ENCODE measurements at places on chromosomes 12 and 14.
A peak's percentile ranks its signal among the peaks of the same experiment; 100 is the strongest.

GRCh38 chr14:50839691-50840090, 8.7 kb upstream of the NIN start:
- DNase-seq, result no peak

- no peak for DNase-seq
Observed at GRCh38 chr12:50626026-50626425, 121.2 kb downstream of the DIP2B start.

- DNase-seq, result no peak
Observed at GRCh38 chr14:69999261-69999674, 120.1 kb downstream of the SMOC1 start.

GRCh38 chr12:124636138-124636978, 68.9 kb upstream of the NCOR2 start:
- no peak for DNase-seq

- no peak for DNase-seq
Observed at GRCh38 chr14:71328183-71328582, 420.9 kb downstream of the PCNX1 start.

DNA sequence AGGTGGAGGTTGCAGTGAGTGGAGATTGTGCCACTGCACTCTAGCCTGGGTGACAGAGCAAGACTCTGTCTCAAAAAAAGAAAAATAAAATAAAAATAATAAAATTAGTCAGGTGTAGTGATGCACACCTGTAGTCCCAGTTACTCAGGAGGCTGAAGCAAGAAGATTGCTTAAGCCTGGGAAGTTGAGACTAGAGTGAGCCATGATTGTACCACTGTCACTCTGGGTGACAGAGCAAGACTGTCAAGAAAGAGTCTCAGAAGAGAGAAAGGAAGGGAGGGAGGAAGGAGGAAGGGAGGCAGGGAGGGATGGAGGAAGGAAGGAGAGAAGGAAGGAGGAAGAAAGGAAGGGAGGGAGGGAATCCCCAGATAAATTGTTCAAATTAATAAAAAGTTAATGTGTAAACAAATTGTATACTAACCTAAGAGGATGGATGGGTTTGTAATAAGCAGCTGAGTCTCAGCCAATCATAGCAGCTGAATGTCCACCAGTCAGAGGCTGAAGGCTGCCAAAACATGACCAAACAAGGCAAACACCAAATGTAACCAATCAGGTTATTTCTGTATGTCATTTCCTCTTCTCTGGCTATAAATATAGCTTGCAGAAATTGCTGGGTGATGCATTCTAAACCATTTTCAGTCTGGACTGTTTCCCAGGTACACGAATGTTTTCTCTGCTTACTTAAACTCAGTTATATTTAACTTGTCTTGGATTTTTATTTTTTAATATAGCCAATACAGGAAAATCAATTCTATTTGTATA, 6.1 kb upstream of the CDCA4 start:
- no peak for DNase-seq

DNA sequence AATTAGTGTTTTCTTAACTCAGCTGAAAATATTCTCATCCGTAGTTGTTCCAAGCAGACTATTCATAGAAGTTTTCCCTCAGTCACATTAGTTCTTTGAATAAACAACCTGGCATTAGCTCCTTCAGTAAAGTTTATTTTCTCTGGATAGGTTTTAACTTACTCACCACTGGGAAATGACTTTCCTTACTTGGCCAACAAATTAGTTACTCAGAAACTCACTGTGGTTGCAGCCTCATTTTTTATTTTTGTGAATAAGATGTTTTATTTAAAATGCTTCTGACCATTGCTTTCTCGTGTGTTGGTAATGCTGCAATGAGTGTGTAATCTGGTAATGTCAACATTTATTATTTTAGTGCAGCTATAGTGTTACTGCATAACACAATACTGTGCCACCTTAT, 74.9 kb downstream of the NOVA1 start:
- DNase-seq, result no peak

- no peak for DNase-seq
Observed at GRCh38 chr12:104482113-104482512, 25.4 kb downstream of the CHST11 start.

DNA sequence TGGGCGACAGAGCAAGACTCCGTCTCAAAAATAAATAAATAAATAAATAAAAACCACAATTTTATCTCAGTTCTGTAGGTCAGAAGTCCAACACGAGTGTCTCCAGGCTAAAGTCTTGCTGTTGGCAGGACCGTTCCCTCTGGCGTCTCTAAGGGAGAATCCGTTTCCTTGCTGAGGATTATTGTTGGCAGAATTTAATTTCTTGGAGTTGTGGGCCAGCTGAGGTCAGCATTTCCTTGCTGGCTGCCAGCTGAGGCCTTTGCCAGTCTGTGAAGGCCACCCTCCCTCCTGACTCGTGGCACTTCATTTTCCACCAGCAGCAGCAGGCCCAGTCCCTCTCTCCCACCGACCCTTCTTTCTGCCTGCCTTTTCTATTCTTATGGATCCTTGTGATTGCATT, 17.2 kb downstream of the PSMC1 start:
- no peak for DNase-seq

DNA sequence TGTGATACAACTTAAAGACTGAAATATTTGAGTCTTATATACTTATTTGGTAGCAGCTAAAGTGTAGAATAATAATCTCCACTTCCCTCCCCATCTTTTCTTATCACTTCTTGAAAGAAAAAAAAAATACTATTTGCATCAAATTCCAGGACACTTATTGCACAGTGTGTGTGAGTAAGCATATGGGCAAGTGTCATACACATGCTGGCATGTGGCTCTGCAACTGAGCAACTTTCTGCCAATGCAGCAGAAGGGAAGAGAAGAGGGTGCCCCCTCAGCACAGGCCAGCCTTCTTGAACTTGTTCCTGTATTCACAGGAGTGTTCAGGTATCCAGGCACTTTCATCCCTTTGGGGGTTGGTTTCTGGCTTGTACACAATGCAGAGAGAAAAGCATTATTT, 145.8 kb downstream of the CPNE8 start:
- DNase-seq, result no peak

- no peak for DNase-seq
Observed at GRCh38 chr12:58310368-58310767, 369.0 kb downstream of the ATP23 start.

GRCh38 chr12:101231636-101232035, 21.6 kb upstream of the SLC5A8 start:
- no peak for DNase-seq

GRCh38 chr12:77999074-77999715, 168.5 kb downstream of the NAV3 start:
- DNase-seq, result no peak

GRCh38 chr14:77177702-77178101, 3.9 kb upstream of the TMEM63C start:
- no peak for DNase-seq

GRCh38 chr14:87600240-87600639, 392.7 kb downstream of the GALC start:
- DNase-seq, result no peak

GRCh38 chr12:66496595-66496994, 182.3 kb downstream of the GRIP1 start:
- DNase-seq, result no peak

DNA sequence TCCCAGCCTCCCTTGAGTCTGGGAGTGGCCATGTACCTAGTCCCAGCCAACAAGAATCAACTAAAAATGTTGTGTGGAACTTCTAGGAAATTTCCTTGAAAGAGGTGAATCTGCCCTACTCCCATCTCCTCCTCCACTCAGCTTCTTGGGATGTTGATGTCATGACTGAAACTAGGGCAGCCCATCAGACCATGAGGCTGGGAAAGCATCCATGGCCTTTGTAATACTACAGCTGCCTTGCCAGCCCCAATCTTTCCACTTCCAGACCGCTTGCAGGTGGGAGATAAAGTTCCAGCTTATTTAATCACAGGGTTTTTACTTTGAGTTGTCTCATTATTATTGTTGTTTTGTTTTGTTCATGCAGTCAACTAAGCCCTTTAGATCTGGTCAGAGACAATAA, 170.3 kb upstream of the LMNTD1 start:
- no peak for DNase-seq

GRCh38 chr12:10617863-10618262, 4.5 kb upstream of the MAGOHB start:
- DNase-seq, result peak; percentile 3

DNA sequence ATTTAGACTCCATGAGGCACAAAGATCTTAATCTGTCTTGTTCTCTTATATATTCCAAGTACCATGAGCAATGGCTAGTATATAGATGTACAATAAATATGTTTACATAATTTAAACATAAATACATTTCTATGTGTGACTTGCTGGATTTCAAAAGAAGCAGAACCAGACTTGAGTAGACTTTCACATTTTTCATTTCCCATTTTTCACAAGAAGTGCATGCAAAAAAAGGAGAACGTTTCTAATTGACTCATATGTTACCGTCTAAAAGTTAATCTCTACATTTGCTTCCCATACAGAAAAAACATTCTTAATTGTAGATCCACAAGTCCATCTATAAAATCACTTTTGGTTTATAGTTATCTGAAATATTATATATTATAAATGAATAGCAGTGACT, 256.5 kb upstream of the USP15 start:
- no peak for DNase-seq

- no peak for DNase-seq
Observed at GRCh38 chr14:90604356-90604755, 207.5 kb downstream of the CALM1 start.

GRCh38 chr12:27332714-27333402, at the start of gene BMAL2:
Gene BMAL2, plus strand, starts transcription at chr12:27332836. Its CDS starts 237 bp downstream, at chr12:27333073.
- DNase-seq, result no peak

GRCh38 chr12:27383429-27384260, 51.0 kb downstream of the BMAL2 start:
- no peak for DNase-seq

DNA sequence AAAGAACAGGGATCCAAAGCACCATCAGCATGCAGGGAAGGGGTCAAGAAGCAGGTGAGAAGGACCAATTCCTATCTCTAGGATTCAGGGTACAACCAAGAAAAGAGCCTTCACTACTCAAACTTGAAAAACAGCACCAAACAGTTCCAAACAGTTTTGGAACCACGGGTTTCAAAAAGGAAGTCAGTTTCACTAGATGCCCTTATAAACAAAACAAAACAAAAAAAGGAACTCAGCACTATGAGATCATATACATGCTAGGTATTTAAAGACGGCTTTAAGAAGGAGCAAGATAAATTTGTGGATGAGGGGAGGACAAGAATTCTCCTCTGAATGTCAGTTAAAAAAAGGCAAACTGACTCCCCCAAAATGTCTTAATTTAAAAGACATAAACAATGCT, 6.0 kb downstream of the INSM2 start:
- DNase-seq, result no peak

- DNase-seq, result no peak
Observed at GRCh38 chr12:8446642-8447547, 8.9 kb upstream of the CLEC6A start.

GRCh38 chr12:57103856-57104255, 7.3 kb downstream of the STAT6 start:
- no peak for DNase-seq

DNA sequence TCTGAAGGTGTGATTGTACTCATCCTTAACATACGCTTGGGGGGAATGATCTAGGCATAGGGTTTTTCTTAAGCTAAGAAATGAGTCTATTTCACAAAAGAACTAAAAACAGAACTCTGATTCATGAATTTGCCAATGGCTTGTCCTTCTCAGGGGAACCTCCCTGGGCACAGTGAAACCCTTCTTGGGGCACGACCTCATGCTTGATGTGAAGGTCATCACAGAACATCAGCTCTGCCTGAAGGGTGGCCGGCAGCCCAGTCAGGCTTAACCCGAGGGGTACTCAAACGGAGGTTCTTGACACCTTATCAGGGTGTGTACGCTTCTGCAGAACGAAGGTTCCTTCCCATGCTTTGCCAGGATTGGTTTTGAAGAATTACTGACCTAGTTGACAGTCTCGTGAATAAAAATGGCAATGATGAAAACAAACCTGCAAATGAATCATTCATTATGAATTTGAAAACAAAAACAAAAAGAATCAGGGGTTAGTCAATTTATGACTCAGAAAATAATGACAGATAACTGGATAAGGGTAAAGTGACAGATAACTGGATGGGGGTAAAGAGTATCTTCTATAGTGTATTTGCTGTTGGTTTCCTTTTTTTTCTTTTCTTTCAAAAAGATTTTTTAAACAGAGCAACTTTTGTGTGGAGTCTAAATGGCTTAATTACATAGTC, 86.4 kb downstream of the GALNT8 start:
- no peak for DNase-seq

- DNase-seq, result no peak
Observed at GRCh38 chr14:59281609-59282377, 93.3 kb downstream of the DAAM1 start.

DNA sequence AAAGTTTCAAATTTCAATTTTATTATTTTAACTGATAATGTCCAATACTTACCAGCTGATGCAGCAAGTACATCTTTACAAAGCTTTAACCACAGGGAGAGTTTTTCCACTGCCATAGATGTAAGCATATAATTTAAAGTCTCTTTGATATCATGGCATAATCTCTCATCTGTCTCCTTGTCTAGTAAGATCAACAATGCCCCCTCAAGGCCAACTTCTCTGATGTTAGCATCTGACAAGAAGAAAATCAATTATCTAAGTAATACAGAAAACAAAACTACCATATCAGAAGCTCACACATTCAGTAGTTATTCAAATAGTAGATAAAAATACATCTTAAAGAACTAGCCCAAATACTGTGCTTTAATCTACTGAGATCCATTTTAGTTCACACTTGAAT, 94.2 kb downstream of the HEATR5A start:
- no peak for DNase-seq

GRCh38 chr12:32369202-32369601, 30.2 kb upstream of the FGD4 start:
- no peak for DNase-seq

DNA sequence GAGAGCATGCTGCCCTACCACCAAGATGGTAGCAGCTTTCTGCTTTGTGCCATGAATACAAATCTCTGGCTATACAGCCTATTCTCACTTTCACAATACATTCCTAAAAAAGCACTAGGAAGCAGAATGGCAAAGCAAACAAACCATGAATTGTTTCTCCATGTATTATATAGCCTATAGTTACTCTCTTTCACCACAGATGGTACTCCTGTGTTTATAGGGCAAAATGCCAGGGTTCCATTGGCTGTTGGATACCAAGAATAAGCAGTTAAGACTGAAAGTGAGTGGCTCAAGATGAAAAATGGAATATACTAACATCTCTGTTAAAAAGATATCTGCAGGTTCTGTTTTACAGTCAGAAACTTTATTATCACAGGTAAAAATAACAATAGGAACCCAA, 11.1 kb downstream of the ARF3 start:
- DNase-seq, result no peak

GRCh38 chr12:48142818-48143674, 14.3 kb downstream of the ASB8 start:
- no peak for DNase-seq

DNA sequence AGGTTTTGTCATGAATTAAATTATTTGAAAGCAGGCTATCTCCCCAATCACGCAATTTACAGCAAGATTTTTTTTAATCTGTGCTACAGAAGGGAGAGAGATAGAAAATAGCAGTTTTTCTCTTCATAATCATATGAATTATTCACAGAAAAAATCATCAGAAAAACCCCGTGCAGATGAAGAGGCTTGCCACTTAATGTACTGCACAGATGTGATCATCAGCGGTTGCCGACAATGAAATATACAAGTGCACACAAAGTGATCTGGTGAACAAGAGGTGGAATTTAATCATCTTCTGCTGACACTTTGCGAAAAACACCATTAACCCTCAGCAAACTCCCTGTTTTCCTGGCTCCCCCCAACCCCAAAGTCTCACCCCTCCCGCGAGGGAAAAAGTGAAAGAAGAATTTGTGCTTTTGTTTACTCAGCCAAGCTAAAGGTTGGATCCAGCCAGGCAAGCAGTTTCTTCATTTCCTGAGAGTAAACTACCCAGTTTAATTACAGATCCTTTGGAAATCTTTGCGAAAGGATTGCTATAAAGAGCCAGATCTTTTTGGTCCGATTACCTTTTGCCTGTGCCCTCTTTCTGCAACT, 3.1 kb upstream of the LMO3 start:
- DNase-seq, result no peak
